T-helper 2 cell (primary cell): ENCODE measurements at places on chromosomes 7 and 10.

DNA sequence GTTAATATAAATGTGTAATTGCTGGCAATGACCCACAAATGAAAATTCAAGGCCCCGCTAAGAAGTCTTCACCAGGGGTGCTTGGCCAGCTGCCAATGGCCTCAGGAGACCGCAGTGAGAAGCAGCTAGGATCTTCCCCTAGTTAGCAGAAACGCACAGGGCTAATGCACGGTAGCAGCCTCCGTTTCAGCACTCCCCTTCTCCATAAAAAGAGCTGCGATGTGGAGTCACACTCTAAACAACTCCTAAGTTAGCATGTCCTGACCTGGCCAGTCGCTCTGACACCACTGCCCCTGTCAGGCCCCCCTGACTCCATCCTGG is 139.0 kb downstream of the SEPTIN14 start:
- no peak for DNase-seq

- DNase-seq: peak; percentile 26
These were observed 15.4 kb downstream of the GPNMB start for GRCh38 chr7:23261843-23262452.

DNA sequence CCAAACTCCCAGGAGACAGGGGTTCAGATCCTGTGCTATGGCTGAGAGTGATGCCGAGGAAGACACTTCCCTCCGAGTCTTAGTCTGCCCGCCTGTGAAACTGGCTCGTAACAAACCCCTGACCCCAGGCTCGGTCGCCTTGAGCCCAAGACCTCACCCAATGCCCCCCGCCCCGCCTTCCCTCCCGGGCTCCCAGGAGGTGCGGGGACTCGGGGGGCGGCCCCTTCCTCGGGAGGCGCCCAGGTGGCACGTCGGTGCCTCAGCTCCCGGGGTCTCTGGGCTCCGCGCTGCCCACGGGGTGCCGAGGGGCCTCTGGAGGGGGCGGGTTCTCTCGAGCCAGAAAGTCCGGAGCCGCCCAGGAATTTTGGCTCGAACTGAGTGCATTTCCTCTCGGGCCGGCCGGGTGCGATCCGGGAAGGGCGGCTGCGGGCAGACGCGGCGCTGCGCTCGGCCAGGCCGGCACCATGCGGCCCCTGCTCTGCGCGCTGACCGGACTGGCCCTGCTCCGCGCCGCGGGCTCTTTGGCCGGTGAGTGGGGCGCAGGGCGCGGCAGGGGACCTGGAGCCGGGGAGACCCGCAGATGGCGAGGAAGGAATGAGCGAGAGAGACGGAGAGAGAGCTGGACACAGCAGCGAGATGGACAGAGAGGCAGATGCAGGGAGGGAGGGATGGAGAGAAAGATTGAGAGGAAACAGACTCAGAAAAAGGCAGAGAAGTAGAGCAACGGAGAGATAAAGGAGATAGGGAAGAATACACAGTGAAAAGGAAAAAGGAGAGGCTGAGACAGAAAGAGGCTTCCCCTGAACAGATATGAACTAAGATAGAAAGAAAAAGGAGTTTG is at the start of gene PLAC9:
Gene PLAC9 (plus strand): TSS at position 432 of the 841 bp plus-strand sequence. CDS start 33 bp downstream, at position 465.
- no peak for DNase-seq

GRCh38 chr7:117808341-117808757 is 64.9 kb downstream of the CTTNBP2 start:
- DNase-seq: no peak
